ENCODE measurements at places on chromosomes 13 and 19.

DNA sequence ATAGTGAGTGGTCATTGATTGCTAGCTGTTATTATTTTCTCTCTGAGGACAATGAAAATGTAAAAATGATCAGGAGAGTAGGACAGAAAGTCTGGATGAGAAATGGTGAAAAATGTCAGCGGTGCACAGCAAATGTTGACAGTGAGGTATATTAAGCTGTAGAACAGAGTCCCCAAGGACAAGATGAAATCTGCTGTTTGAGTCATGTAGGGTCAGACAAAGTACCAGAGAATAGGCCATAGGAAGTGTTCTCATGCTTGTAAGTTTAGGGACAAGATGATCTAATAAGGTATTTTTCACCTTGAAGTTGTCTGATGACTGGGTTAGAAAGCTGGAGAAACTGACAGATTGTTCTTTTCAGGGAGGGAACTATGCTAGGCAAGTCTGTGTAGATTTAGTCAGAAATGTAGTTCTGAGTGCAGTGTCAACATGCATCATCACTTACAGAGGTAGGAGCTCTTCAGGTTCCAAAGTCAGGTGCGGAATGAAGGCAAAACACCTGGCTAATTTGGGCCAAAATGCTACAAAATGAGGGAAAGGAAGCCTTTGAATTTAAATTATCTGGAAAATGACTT is 369.3 kb downstream of the DLEU7 start:
- DNase-seq = no peak

DNA sequence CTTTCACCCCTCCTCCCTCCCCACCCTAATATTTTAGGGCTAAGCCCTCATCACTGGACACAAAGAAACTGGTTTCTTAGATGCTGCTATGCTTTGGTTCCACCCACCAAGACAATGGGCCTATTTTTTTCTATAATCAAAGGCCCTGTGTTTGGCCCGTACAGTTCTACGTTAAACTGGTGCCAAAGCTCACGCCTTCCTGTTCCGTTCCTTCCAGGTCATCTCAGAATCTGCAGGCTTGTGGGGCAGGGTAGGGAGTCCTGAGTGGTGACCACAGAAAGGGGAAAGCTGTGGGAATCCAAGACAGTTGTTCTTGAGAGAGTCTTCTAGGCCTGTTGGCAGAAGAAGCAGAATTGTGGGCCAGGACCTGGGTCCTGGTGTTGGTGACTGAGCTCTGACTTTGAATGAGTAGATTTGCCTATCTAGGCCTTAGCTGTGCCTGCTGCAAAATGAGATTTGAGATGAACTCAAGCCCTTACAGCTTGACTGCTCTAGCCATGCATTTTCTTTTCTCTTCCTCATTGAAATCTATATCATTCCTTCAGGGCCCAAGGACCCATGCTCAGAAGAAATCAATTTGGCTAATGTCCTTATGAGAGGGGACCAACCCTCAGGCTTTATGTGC is 19.1 kb upstream of the CXCL17 start:
- no peak for DNase-seq

GRCh38 chr19:21586311-21587116 is 81.1 kb downstream of the ZNF429 start:
- peak; percentile 43 for DNase-seq

DNA sequence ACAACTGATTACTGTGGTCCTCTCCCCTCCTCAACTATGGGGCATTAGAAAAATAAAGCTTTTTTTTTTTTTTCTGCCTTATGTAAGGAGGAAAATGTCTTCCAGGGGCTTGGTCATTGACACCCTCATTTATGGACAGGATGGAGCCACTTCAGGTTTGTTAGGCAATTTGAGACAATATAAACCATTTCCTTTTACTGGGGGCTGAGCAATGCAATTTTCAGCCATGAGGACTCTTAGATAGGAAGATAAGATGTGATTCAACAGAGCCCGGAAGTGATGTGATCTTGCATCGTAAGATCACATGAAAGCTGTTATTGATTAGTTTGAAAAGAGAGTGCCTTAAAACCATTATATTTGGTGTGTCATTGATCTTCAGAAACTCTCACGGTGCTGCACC is 210.8 kb downstream of the OXGR1 start:
- DNase-seq = no peak

- no peak for DNase-seq
Measured at GRCh38 chr13:24684600-24684998, 4.4 kb downstream of the ATP12A start.

GRCh38 chr13:25722893-25723292 is 328.9 kb downstream of the SHISA2 start:
- DNase-seq = no peak

GRCh38 chr13:22736084-22736767 is 444.6 kb upstream of the SGCG start:
- DNase-seq = no peak

DNA sequence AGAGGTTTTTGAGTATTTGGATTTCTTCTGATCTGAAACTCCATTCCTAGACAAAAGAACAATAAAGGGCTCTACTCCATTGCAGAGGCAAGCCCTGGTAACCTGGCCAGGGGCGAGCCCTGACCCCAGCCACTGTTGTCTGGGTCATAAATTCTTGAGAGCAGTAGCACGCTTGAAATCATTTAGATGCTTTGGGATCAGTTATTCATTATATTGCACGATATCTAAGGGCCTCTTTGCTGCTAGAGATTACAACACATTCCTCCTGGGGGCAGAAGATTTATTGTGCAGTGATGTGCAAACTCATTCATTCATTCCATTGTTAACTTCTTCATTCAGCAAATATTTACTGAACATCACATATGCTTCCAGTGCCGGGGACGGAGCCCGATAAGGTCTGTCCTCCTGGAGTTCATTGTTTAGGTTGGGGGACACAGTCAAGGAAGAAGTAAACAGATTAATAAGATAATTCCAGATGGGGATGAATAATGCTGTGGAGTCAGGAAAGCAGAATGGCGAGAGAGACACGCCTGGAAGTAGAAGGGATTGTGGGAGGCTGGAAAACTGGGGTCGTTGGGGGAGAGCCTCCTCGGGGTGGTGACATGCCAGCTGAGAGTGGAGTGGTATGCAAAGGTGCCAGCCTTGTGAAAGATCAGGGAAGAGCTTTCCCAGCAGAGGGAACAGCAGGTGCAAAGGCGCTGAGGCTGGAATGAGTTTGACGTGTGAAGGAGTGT is 34.9 kb downstream of the SIPA1L3 start:
- no peak for DNase-seq

GRCh38 chr13:75896271-75896670 is 260.1 kb downstream of the LMO7 start:
- DNase-seq = no peak

GRCh38 chr19:43651758-43652545 is 12.3 kb upstream of the CADM4 start:
- DNase-seq = no peak

DNA sequence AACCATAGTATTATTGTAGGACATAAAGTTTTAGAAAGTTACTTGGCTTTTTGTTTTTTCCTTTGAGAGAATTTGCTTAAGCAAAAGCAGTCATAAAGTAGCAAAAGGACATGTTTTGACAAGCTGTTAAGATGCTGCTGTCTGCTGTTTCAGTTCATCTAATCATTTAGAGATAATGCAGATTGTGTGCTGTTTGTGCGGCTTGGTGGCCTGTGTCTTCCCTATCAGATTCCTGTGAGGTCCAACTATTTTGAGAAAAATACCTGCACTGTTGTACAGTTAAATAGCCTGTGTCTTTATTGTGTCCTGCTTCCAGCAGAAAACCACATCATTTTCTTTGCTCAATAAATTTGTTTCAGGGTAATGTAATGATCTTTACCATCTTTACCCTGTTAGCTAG is 20.0 kb downstream of the UCHL3 start:
- DNase-seq = no peak

GRCh38 chr13:112891477-112892401 is 77.3 kb upstream of the MCF2L start:
- DNase-seq = no peak

DNA sequence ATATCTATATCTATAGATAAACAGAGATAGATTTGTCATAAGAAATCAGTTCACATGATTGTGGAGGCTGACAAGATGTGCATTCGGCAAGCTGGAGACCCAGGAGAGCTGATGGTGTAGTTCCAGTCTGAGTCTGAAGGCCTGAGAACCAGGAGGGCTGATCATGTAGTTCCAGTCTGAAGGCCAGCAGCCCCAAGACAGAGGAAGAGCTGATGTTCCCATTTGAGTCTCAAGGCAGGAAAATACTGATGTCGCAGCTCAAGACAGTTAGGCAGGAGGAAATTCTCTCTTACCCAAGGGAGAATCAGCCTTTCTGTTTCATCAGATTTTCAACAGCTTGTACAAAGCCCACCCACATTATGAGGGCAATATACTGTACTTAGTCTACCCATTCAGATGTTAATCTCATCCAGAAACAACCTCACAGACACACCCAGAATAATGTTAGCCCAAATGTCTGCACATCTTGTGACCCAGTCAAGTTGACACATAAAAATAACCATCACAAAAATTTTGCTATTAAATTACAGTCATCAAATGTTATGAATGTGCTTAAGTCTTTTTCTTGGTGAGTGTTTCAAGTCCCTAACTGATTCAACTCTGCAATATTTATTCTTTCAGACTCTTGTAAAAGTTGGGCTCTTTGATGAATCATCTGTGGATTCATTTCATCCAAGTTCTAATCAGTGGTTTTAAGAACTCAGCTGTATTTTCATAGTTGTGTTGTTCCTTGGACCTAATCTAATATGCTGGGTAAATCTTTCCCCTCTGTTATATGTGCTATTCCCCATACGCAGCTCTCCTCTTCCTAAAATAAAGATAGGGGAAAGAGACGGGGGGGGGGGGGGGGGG is 22.7 kb upstream of the LRCH1 start:
- DNase-seq = no peak

- no peak for DNase-seq
Measured at GRCh38 chr13:38421590-38422560, 72.2 kb downstream of the UFM1 start.

- DNase-seq = no peak
Measured at GRCh38 chr13:76879203-76879882, 6.9 kb downstream of the KCTD12 start.

GRCh38 chr19:41409288-41409687 is 11.7 kb downstream of the BCKDHA start:
- DNase-seq = no peak

GRCh38 chr13:80083853-80084676 is 256.9 kb downstream of the SPRY2 start:
- DNase-seq = no peak

DNA sequence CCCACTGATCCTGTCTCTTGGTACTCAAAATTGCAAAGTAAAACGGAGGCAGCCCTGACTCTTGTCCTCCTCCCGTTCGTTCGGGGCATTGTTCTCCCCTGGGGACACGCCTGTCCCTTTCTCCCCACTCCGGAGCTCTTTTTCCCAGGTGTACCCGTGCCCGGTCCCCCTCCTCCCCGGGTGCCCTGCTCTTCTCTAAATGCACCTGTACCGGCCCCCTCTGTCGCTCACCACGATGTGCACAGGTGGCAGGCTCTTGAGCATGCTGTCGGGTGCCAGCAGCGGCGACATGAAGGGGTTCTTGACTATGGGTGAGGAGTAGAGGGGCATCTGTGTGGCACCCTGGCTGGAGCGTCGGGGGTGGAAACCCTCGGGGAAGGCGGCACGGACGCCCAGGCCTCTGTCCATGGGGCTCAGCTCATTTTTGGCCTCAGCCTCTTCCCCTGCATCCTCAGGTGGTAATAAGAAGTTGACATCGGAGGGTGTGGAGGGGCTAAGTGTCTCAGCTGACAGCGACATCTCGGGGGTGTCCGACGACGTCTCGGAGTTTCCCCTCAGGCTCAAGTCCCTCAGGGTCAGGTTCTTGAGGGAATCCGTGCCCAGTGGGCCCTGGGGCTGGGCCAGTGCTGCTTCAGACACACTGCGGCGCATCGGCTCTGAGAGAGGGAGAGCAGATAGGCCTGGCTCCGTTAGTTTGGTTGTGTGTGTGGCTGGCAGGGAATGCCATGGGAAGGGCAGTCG is 12.4 kb upstream of the CNFN start:
- DNase-seq = no peak

DNA sequence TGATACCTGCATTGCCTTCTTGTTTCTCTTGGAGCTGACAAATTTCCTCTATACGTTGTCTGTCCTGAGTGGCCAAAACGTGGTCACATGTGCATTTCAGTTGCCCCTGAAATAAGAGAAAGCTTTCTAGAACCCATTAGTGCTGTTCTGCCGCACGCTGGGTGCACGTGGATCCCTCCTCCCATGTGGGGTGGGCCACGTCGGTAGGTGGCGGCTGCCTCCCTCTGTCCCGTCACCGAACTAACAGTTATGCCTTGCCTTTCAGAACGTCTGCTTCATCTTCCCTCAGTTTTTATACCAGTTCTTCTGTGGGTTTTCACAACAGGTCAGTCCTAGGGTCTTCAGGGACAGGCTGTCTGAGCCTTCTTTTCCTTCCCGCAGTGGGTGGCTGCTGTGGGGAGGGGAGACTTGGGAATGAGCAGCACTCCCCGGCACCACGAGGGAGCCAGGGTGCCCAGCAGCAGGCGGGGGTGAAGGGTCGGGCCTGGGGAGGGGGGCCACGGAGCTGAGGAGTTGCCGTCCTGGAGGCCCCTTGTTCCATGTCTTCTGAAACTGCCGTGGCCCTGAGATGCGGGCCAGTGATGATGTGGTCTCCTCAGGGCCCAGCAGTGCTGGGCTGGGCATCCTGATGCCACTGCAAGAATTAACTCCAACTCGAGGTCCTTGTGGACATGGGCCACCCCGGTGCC is 109.7 kb upstream of the MCF2L start:
- DNase-seq = no peak

- no peak for DNase-seq
Measured at GRCh38 chr19:42282819-42283187, 13.8 kb downstream of the CIC start.

DNA sequence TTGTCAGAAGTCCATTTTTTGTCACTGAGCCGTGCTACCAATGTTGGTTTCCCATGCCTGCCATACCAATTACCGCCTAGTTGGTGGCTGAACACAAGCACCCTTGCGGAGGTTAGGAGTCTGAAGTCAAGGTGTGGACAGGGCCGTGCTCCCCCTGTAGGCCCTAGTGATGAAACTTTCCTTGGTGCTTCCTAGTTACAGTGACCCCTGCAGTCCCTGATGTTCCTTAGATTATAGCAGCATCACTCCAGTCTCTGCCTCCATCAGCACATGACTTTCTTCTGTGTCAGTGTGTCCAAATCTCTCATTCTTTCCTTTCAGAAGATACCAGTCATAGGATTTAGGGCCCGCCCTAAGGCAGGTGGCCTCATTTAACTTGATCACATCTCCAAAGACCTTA is 99.0 kb downstream of the MYO16 start:
- DNase-seq = no peak

DNA sequence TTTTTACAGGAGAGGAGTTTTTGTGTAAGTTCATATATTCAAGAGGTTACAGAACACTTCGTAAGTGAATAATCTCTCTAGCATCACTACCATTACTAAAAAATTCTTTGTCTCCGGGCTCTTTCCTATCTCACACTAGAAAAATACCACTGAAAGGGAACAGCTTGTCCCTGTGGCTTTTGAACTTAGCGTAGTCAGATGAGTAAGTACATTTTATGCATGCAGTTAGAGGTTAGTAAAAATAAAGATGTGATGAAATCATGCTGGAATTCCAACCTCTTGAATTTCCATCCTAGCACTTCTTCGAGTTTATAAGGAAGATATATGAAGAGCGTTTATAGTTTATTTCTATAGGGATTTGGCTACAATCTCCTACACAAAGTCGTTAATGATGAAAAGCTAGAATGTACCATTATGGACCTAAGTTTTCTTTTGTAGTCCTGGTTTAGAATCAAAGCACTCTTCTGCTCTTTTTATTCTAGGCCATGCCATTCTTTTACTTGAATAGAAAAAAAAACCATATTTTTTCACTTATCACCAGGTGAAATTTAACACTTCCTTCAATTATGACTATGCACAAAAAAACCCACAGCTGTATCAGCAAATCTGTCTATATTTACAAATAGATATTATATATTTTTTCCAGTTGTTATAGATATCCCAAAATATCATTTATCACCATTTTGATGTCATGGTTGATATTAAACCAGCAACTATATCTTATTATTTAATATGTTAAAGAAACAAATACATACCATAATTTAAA is 139.9 kb upstream of the PCDH9 start:
- no peak for DNase-seq
